ENCODE measurements at places on chromosomes 16 and 17.

DNA sequence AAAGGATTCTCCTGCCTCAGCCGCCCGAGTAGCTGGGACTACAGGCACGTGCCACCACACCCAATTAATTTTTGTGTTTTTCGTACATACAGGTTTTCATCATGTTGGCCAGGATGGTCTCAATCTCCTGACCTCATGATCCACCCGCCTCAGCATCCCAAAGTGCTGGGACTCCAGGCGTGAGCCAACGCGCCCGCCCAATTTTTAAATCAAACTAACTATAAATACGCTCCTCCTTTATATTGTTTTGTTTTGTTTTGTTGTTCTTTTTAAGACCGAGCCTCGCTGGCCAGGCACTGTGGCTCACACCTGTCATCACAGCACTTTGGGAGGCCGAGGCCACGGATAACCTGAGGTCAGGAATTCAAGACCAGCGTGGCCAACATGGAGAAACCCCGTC lies 1.9 kb upstream of the UTP6 start:
- no peak for DNase-seq

DNA sequence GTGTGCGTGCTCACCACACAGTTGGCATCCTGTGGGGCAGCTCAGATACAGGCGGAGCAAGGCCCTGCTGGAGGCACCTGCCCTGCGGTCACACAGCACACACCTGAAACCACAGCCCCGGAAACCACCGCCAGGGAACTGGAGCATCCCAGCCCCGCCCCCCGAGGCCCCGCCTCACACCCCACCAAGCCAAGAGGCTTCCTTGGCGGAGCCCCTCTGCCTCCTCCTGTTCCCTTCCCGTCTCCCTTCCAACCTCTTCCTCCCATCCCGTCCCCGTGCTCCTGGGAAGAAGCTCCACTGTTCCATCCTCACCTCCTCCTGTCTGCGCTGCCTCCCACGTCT lies 205.5 kb downstream of the NTN1 start:
- no peak for DNase-seq

DNA sequence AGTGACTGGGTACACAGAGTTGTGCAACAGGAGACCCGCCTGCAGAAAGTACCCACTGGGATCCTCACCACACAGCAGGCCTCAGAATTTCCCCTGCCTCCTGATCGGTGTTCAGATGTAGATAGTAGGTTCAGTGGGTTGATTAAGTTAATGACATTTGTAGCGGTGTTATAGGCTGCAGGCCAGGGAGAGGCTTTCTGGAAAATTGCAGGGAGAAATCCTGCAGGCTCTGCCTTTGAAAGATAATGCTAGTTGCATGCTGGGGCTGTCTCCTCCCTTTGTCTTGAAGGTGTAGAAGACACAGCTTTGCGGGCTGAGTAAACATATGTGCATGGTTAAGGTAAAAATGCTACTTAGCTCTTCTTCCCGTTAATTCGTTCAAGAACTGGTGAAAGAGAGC lies 406.3 kb upstream of the RBFOX1 start:
- DNase-seq, result no peak

DNA sequence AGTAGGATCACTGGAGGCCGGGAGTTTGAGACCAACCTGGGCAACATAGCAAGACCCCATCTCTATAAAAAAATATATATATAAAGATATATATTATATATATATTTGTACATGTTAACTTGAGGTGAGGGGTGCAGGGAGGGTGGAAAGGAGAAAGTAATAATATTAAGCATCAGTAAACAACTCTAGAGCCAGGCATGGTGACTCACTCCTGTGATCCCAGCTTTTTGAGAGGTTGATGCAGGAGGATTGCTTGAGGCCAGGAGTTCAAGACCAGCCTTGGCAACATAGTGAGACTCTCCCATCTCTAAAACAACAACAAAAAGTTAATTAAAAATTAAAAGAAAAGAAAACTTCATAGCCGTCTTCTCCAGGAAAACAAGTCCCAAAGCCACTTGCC lies 61.7 kb upstream of the SMURF2 start:
- no peak for DNase-seq

- no peak for DNase-seq
Observed at GRCh38 chr16:77888871-77889270, 100.5 kb downstream of the VAT1L start.

DNA sequence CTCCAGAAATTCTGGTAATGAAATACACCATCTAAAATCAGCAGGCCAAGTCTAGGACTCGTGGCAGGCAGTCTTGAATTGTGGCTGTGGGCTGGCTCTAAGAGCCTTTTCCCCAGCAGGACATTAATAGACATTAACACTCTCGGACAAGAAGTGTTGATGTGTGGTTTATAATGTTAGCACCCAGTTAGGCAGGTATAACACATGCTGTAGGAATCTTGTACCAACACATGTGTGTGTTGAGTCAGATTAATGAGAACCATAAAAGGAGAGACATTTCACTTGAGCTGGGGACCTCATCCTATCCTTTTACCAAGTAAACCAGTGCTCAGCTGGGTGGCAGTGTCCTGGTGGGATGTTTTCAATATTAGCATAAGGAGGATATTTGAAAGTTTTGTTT lies 264.5 kb downstream of the FTO start:
- no peak for DNase-seq

GRCh38 chr16:85086347-85087291 lies 25.7 kb downstream of the CIBAR2 start:
- DNase-seq, result no peak

- no peak for DNase-seq
Observed at GRCh38 chr16:1834096-1834495, 7.1 kb downstream of the FAHD1 start.

DNA sequence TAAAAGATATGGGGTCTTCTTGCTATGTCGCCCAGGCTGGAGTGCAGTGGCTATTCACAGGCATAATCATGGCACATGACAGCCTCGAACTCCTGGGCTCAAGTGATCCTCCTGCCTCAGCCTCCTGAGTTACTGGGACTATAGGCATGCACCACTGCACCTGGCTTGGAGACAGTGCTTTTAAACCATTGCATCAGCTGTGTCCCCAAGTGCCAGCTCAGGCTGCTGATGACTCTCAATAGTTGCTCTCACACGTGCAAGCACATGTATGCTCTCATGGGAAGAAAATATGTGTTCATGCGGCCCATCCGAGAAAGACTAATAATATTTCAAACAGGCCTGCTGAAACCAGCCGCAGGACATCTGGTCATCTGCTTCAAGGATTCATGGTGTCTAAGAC lies 8.8 kb downstream of the CCL16 start:
- DNase-seq, result no peak
